Activated gamma-delta T cell treated with Interleukin-2 at 50 U/mL for 16 hours (primary cell): ENCODE measurements at places on chromosomes 3 and 15.

DNA sequence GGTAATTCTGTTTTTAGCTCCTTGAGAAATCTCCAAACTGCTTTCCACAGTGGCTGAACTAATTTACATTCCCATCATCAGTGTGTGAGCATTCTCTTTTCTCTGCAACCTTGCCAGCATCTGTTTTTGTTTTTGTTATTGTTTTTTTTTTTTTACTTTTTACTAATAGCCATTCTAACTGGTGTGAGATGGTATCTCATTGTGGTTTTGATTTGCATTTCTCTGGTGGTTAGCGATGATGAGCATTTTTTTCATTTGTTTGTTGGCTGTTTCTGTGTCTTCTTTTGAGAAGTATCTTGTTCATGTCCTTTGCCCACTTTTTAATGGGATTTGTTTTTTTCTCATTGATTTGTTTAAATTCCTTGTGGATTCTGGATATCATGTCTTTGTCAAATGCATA is 129.7 kb upstream of the ABHD17C start:
- DNase-seq: no peak

DNA sequence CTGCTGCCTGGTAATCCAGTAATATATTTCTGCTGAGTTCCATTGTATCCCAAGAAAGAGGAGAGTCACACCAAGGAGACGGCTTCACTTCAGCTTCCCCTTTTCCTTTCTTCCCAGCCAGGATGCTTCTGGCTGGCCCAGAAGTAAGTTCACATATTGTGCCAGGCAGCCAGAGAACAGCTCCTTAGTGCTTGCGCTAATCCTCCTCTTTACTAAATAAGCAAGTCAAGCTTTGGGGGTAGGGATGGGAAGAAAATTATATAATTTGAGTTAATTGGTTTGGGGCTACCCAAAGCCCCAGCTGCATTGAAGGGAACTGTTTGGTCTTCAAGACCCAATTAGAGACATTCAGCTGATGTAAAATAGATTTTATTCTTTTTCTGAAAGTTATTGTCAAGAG is 218.8 kb upstream of the HES1 start:
- no peak for DNase-seq

- no peak for DNase-seq
Observed at GRCh38 chr3:173591401-173591800, 193.9 kb downstream of the NLGN1 start.

GRCh38 chr15:57741089-57741488 is 34.6 kb downstream of the POLR2M start:
- no peak for DNase-seq

DNA sequence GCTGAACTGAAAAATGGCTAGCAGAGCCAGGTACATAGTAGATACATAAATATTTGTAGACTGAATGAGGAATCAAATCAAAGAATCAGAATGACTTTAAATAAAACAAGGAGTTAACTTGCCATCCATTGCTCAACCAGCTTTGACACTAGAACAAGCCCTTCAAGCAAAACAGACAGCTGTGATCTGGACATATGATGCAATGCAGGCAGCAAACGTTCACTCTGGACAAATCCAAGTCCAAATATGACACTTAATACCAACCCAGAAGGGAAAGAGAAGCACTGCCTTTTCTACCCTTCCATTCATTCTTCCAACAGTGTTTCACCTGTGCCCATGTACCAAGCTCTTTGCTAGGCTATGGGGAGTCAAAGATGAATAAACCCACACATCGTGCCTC is 4.5 kb downstream of the THRB start:
- no peak for DNase-seq

DNA sequence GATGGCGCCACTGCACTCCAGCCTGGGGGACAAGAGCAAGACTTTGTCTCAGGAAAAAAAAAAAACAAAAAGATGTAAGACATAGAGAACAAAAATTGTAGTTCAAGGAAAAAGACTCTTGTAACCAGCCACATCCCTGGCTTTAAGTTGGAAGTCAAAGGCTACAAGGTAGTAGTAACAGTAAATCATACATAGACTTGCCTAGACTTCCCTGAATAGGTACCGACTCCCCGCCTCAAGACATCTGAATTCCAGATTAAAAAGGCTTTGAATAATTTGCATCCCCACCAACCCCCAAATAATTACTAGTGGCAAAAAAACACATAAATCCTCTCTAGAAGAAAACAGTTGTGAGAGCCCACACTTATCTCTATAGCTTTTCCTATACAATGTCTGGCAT is 55.6 kb downstream of the INO80 start:
- no peak for DNase-seq

- no peak for DNase-seq
Observed at GRCh38 chr15:47678040-47678439, 39.3 kb upstream of the SEMA6D start.

- no peak for DNase-seq
Observed at GRCh38 chr15:38652183-38652794, 87.7 kb upstream of the RASGRP1 start.

- no peak for DNase-seq
Observed at GRCh38 chr3:159082519-159082918, 280.7 kb downstream of the MFSD1 start.

DNA sequence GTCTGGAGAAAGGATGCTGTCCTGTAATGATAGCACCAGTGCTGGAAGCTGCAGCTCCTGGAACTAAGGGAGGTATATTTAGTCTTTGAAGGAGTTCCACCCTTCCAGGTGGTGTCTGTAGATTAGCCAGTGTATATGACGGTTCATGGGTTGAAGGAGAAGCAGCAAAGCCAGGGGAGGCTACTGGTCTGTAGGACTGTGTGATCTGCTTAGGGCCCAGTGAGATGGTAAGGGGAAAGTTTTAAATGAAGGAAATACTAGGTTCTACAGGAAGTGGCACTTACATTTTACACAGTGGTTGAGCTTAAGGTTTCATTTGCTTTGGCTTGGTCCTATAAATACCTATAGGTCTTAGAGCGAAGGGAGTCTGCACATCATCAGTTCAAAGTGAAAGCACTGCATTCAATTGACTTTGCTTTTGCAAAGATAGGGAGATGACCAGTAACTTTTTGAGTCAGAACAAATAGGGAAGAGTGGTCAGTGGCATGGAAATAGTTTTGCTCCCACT is 5.6 kb downstream of the SLC25A38 start:
- no peak for DNase-seq

DNA sequence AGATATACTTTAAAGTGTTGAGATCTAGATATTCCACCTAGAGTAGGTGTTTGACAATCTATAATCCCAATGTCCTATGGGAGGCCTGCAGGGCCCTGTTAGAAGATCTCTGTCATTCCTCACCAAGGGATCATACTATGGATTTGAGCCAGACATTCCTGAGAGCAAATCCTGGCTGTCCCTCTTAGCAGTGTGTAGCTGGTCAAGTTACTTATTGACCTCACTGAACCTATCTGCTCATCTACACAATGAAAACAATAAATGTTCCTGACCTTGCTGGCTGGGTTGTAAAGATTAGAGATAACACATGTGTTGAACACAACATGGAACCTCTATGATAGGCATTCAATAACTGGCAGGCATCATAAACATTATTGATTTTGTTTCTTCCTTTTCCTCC is 265.6 kb upstream of the ATP11B start:
- DNase-seq: no peak

- no peak for DNase-seq
Observed at GRCh38 chr15:45884289-45884688, 249.5 kb downstream of the SQOR start.

GRCh38 chr15:98714922-98715321 is 66.6 kb downstream of the IGF1R start:
- DNase-seq: no peak

GRCh38 chr3:62622553-62623174 is 249.3 kb upstream of the FEZF2 start:
- no peak for DNase-seq

DNA sequence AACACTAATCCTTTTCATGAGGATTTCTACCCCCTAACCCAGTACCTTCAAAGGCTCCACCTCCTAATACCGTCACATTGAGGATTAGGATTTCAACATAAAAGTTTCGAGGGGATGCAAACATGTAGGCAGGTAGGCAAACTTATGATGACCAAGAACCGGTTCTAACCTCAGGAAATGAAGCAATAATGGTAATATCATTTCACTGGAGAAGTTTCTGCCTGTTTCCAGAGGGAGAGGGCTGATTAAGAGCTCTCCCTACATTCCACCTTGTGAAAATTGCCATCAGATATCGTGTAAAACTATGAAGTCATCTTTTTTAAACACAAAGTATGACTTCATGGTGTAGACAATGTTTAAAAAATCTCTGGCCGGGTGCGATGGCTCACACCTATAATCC is 31.6 kb downstream of the NKIRAS1 start:
- DNase-seq: no peak

GRCh38 chr15:32864051-32864450 is 146.2 kb downstream of the GREM1 start:
- DNase-seq: no peak

- DNase-seq: no peak
Observed at GRCh38 chr3:31879365-31879764, 101.7 kb downstream of the OSBPL10 start.

GRCh38 chr3:65846936-65847335 is 191.8 kb downstream of the MAGI1 start:
- DNase-seq: no peak

DNA sequence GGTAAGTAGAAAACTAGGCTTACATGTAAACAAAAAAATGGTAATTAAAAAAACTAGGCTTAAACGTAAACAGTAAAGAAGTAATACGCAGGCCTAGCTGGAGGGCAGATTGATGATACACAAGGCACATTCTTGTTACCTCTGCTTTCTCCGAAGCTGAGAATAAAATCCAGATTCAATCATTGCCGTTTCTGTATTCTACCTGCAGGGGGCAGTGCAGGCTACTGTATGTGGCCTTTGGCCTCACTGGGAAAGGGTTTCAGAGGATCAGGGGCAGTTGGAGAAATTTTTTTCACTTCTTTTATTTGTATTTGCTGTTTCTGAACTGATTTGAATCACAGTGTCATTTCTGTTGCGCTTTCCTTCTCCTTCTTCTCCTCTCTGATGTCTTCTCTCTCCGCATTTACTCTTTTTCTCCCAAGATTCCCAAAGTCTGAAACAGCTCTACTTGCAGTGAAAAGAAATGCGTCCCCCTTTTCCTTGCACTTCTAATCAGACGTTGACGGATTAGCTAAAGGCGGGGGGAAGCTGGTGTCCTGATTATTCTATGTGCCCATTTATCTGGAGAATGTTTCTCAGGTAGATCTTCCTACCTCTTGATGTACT is 67.1 kb upstream of the MCTP2 start:
- peak; percentile 54 for DNase-seq

DNA sequence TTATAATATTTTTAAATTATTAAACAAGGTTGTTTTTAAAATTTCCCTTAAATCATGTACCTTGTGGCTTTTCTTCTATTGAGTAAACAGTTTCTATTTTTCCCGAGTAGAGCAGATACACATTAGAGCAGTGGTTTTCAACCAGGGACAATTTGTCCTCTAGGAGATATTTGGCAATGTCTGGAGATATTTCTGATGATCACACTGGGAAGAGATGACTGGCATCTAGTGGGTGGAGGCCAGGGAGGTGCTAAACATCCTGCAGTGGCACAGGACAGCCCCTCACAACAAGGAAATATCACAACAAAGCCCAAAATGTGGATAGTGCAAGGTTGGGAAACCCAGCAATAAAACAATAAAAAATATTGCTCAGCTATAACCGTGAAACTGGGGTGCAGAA is 113.0 kb upstream of the PTPRG start:
- DNase-seq: no peak

- DNase-seq: no peak
Observed at GRCh38 chr3:9211155-9211950, 38.1 kb downstream of the SRGAP3 start.

DNA sequence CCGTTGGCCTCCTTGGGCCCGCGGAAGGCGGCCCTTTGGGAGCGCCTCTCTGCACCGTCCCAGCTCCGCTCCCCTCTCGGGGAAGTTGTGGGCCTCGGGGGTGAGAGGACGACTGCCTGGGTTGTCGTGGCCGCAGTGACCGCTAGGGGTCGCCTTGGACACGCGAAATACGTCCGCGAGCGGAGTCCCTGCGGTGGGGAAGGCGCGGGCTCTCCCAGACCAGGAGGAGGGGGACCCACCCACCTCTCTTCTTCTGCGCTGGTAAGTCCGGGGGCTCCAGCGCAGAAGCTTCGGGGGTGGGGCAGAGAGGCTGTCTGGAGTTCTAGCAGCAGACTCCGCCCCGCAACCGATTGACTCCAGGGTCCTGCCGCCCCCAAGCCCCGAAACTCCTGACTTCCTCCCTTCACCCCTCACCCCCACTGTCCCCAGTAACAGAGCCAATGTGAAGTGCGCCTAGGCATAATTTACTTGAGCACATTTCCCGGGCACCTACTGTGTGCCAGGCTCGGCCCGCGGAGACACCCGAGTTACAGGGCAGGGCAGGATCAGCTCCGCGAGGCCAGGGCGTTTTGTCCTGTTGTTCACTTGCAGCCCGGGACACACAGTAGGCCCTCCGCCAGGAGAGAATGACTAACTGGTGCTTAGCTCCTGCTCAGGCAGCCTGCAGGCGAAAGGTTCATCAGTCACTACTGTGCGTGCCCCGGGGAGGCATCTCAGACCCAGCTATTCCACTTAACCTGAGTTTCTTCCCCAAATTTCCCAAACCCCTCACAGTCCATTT is 32.8 kb downstream of the DNASE1L3 start:
- peak; percentile 93 for DNase-seq

DNA sequence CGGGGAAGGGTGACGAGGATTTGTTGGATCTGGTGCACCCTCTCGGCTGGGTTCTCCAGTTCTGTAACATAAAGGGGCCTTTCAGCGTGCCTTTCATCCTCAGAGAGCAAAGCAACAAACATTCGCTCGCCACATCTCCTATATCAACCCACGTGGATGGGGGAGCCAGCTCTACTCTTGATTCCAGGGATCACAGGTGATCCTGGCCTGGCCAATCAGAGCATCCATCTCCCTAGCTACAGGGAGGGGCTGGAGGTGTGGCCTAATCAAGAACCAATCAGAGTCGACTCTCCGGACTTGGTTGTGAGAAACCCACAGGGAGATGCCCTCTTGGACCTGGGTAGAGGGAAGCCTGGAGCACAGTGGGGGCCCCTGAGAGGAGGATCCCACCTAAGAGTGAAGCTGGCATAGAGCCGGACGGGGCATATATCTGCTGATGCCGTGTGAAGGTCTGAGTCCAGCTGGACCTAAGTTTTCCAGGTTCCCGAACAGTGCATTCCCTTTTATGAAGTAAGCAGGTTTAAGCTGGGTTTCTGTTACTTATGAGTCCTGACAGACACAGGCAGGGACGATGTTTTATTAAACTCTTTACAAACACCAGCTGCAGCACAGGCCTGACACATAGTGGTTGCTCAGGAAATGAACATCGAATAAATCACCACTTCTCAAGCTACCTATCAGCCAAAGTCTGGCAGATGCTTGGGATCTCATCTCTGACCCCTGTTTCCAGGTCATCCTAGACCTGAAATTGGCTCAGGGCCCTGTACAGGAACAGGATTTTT is 50.7 kb upstream of the RAD18 start:
- DNase-seq: no peak
